ENCODE measurements at places on chromosomes 12 and 14.
A peak's percentile ranks its signal among the peaks of the same experiment; 100 is the strongest.

GRCh38 chr12:131048611-131048990, 94.9 kb downstream of the ADGRD1 start:
- no peak for DNase-seq

- peak; percentile 44 for DNase-seq
These were observed 1.2 kb upstream of the TNFAIP2 start for GRCh38 chr14:103121846-103122584.

DNA sequence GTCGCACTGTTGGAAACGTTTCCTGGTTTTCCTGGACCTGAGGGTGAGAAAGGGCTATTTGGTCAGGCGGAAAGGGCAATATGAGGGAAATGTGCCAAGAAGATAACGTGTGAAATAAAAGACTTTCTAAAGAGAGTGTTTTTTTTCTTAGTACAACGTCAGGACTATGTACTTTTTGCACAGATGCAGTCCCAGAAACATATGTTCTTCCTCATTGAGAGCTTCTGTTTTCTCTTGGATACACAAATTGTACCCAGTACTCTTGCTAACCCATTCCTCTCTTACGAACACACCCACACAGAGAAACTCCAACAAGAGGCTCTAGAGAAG, 669 bp upstream of the PKP2 start:
- no peak for DNase-seq

DNA sequence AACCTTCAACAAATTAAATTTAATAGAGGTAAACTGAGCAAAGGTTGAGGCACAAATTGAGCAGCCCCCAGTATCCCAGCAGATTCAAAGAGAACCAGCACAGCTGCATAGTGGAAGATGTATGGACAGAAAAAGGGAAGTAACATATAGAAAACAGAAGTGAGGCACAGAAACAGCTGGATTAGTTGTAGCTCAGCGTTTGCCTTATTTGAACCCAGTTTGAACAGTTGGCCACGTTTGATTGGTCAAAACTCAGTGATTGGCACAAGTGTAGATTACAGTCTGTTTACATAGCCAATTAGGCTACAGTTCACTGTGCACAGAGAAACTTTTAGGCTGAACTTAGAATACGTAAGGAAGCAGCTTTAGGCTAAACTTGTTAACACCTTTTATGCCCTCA, 315.5 kb downstream of the RMST start:
- DNase-seq = no peak

DNA sequence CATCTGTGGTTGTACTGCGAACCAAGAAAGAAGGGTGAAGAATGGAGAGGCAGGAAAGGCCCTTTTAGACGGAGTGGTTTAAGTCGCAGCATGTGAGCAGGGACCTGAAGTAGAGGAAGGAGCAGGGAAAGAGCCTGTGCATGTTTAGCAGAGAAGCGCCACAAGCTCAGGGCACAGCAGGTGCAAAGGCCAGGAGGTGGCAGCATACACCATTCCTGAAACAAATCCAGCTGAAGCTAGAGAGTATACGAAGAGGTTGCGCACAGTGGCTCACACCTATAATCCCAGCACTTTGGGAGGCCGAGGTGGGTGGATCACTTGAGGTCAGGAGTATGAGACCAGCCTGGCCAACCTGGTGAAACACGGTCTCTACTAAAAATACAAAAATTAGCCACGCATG, 49.9 kb downstream of the HELB start:
- peak; percentile 17 for DNase-seq

DNA sequence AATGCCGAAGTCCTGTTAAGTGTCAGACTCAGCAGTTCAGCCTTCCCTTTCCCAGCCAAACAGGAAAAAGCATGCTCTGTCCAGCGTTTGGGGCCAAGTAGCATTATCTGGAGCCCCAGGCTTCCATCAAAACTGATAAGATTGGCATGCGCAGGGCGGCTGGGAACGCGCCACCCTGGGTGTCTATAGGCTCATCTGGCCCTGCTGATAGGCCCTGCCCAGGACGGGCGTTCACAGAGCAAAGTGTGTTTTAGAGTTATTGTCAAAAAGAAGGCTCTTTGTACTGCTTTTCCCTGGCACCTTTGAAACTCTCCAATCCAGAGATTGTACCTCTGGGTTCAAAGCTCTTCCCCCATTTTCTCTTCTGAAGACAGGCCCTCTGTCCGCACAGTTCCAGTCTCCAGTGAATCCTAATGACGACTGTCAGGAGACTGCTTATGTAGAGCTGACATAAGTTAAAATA, at the start of gene ART4:
TSS of gene ART4 (minus strand) at position 102 of the 463 bp plus-strand sequence. CDS start 413 bp downstream, outside the sequence.
- no peak for DNase-seq

DNA sequence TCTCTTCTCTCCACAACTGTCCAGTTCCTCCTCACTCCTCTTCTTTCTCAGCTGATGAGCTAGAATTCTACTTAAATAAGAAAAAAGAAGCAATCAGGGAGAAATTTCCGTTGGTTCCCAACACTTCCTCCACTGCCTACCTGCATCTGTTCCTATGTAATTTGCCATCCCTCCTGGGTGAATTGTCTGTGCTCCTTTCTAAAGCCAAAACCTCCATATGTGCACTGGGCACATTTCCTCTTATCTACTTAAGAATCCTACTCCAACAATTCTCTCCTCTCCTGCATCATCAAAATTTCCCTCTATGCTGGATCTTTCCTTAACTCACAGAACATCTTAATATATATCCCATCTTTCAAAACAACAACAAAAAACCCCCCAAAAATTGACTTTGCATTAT, 35.2 kb downstream of the GPR65 start:
- DNase-seq = no peak

GRCh38 chr12:96219700-96220206, 25.6 kb downstream of the ELK3 start:
- DNase-seq = no peak

- DNase-seq = no peak
These were observed 9.3 kb upstream of the CABP1 start for GRCh38 chr12:120631097-120631496.

DNA sequence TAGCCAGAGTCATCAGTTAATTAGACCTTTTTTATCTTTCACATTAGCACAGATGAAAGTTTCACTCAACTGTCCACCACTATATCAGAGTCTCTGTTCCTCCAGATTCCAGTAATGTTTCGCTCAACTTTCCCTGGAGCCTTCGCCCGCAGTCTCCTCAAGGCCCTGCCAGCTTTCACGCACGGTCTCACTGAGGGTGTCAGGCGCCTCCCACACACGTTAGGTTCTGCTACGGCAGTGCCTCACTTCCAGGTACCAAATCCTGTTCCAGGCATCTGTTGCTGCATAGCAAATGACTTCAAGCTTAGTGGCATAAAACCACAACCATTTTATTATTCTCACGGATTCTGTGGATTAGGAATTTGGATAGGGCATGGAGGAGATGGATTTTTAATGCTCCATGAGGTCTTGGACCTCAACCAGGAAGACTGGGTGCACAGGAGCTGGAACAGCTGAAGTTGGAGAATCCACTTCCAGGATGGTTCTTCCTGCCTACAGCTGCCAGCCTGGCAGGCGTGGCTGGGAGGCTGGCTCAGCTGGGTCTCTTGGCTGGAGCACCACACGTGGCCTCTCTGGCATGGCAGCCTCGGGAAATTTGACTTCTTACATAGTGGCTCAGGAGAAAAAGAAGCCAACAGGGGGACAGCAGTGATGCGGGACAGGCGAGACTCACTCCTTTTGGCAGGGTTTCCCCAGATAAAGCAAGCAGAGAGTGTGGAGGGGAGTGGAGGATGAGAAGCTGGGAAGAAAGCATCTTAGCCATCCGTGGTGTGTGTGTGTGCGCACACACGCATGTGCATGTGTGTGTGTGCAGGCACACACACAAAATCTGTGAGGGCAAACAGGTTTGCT, 21.3 kb upstream of the BCDIN3D start:
- DNase-seq = no peak

DNA sequence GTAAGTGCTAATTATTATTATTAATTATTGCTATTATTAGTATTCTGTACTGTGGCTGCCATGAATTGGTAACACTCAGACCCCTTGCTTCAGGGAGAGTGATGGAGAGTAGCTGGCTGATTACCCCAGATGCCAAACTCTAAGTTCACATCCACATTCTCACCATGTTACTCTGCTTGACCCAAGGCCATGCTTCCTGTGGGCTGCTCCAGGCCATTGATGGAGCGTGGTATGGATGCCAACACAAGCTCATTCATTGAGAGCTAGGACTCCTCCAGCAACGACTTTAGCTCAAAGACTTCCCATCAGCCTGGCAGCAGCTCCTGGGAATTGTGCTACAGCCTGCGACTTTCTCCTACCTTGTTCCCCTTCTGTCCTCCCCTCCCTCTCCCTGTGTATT, 233.4 kb downstream of the MSRB3 start:
- no peak for DNase-seq

GRCh38 chr14:56796259-56796658, 14.0 kb downstream of the OTX2 start:
- DNase-seq = no peak

DNA sequence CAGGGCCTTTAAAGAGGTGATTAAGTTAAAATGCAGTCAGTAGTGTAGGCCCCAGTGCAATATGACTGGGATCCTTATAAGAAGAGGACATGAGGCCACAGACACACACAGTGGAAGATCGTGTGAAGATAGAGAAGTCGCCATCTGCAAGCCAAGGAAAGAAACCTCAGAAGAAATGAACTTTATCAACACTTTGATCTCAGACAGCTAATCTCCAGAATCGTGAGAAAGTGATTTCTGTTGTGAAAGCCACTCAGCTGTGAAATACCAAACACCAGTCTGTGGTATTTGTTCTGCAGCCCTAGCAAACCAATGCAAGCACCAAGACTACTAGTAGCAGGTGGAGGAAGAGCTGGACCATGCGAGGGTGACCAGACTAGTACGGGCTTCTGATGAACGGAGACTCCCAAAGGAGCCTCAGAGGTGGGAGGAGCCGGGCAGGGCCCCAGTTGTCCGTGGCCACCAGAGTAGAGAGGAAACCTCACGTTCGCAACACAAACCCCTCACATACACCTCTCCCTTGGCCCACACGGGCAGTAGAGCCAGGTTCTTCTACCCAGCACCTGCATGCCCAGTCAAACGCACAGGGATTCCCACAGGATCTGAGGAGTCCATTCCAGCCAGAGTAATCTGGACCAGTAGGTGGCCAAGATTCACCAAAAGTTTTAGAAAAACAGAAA, 243.0 kb downstream of the TTC8 start:
- DNase-seq = no peak

DNA sequence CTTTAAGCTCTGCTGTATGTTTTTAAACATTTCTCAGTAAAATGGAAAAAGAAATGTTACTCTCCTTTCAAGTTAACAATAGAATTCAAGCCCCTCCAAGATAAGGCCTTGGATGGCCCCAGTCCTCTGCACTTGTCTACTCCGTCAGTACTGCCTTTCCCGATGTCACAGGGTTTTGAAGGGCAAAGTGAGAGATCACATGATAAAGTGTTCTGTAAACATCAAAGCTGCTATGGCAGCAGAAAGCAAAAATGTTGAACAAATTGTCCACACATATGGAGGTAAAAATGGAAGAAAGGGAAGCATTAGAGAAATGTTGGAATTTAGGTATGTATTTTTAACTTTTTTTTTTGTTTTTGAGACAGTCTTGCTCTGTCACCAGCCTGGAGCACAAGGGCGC, 33.5 kb upstream of the CDK2AP1 start:
- DNase-seq = no peak

- DNase-seq = no peak
These were observed 69.9 kb upstream of the C14orf180 start for GRCh38 chr14:104509673-104510072.

- DNase-seq = peak; percentile 54
These were observed 2.2 kb downstream of the MMP17 start for GRCh38 chr12:131830335-131830913.

DNA sequence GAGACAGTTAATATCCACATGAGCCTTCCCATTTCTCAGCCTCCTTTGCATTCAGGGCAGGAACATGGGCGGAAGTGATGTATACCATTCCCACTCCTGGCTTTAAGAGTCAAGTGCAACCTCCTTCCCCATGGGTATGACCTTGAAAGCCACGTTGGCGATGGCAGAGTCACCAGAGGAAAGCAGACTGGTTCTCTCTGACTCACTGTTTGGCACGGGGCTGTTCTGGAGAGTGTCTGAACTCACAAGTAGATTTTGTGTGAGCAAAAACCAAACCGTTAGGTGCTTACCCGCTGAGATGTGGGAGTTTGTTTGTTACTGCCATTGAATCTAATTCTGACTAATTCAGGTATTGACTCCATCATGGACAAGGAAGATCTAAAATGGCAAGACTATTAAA, 36.7 kb upstream of the PZP start:
- DNase-seq = no peak

DNA sequence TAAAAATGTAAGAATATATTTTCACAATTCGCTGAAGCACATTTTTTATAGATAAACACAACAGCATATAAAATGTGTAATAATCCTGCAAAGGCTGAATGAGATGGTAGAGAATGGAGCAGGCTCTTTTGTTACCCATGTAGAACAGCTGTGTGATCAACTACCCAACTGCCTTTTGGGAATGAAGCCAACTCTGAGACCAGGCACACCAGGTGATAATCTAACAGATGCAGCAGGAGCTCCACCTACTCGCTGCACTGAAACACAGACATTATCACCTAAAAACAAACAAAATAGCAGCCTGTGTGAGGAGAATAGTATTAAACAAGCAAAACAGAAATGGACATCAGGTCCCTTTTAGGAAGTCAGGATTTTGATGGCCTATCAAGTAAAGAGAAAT, 183.3 kb downstream of the CCDC59 start:
- DNase-seq = no peak

GRCh38 chr12:100579844-100580243, 6.4 kb downstream of the GAS2L3 start:
- no peak for DNase-seq

GRCh38 chr12:120735181-120735580, 9.6 kb downstream of the ACADS start:
- no peak for DNase-seq

- DNase-seq = no peak
These were observed 47.5 kb downstream of the PRMT8 start for GRCh38 chr12:3538466-3539030.

GRCh38 chr12:6735448-6736191, 11.8 kb downstream of the COPS7A start:
- DNase-seq = peak; percentile 51

GRCh38 chr12:10304161-10304574, 3.5 kb upstream of the KLRD1 start:
- DNase-seq = no peak

DNA sequence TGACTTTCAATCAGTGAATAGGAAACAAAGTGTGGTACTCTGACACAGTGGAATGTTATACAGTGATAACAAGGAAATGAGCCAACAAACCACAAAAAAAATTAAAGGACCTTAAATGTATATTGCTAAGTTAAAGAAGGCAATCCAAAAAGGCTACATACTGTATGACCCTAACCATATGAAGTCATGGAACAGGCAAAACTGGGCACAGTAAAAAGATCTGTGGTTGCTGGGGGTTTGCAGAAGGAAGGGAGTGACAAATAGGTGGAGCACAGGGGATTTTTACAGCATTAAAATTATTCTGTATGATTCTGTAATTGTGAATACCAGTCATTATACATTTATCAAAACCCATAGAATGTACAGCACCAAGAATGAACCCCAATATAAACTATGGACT, 112.6 kb downstream of the KCNC2 start:
- DNase-seq = no peak

- DNase-seq = no peak
These were observed 7.2 kb downstream of the TPH2 start for GRCh38 chr12:71945883-71946282.

GRCh38 chr14:24673534-24674203, 39.7 kb upstream of the GZMB start:
- DNase-seq = no peak

Data from progenitor cell of endocrine pancreas (in vitro differentiated cells).